Naive B cell (primary cell): ENCODE measurements at places on chromosomes 1 and 21.
A peak's percentile ranks its signal among the peaks of the same experiment; 100 is the strongest.

DNA sequence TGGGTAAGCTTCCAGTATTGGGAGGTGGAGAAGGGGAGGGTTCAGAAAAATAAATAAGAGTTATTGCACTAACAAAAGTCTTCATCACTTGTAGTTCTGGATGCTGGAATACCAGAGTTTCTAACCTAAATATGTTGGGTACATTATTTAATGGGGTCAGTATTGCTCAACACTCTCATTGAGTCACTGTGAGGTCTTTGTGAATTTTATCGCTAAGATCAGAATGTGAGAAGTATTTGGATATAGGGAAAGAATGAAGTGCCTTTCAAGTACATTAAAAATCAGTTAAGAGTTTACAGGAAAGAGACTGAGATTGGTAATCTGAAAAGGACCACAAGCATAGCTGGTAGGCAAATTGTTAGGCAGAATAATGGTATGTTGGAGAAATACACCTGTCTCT, 8.8 kb downstream of the SNRPE start:
- DNase-seq = no peak

GRCh38 chr1:221921936-221922335, 180.0 kb upstream of the DUSP10 start:
- no peak for DNase-seq

DNA sequence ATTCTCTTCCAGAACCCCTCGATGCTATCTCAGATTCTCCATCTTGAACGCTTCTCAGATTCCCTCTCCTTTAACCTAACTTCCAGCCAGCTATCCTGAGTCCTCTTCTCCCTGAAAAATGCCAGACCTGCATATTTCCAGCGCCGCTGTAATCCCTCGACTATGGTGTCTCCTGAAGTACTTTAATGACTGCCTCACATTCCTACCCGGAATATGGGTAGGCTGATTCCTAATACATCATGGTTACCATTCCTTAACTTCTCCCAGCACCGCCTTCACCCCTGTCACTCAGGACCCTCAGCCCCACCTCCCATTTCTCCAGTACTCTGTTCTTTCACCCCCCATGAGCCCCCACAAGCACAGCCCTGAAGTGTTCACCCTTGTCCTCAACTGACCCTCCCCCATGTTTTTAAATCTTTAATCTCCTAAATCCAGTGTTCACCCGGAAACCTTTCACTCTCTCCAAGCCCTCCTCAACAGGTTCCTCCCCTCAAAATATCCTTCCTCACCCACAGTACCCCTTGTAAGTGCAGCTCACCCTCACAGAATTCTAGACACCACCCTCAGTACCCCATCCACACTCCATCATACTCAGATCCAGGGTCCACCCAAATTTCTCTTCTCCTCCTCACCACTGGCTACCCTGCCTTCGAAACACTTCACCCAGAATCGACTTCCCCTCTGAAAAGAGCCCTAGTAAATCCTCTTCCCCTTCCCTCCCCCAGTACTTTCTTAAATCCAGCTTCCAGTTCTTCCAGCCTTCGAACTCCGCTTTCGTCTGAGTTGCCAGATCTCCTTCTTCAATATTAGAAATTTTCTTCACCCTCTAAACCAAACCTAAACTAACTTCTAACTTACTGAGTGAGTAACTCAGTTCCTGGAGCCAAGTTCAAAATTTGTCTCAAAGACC, 922 bp downstream of the CPT2 start:
- DNase-seq = no peak

DNA sequence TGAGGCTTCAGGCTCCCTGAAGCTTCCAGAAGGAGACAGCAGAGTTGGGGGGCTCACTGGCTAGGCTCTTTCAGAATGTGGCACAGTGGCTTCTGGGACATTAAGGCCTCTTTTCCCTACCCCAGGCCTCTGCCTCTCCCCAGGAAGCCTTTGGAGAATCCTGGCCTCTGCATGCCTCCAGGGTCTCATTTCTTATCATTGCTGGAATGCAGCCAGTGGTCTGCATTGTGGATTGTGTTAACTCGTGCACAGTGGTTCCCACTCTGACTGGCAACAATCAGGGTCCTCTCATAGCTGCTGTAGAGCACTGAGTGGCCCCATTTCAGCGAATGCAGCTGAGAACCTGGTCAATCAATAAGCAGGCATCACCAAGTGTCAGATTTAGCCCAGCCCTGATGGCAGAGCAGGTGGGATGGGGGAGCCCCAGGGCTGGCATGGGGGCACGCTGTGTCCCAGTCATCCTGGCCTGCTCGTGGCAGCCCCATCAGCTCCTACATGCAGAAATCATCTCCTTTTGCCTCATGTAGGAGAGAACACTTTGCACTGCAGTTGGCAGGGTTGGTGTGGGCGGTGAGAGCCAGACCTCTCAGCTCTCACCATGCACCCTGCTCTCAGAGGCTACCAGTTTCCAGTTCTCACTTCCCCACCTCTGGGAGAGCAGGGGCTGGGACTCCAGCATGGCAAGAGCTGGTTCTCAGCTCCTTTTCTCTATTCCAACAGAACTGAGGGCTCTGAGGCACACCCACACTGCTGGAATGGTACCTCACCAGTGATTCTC, 13.4 kb downstream of the ADORA1 start:
- no peak for DNase-seq

- no peak for DNase-seq
These were observed 402.9 kb downstream of the TGFB2 start for GRCh38 chr1:218748071-218748470.

GRCh38 chr21:42324896-42325295, 9.7 kb upstream of the TFF3 start:
- DNase-seq = no peak

GRCh38 chr1:2103266-2103900, 53.2 kb downstream of the PRKCZ start:
- no peak for DNase-seq

DNA sequence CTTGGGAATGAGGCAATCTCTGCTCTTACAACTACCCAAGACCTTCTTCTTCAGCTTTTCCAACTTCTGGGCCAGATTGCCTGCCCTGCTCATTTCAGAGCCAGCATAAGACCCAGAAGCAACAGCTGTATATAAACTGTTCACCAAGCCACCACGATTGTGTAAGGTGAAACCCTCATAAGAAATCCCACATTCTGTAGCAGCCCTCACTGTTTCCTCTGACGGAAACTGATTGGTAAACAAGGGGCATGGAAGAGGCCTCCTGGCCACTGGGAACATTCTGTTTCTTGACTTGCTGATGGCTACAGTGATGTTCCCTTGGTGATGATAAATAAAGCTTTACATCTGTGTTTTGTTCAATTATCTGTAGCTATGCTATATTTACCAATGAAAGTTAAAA, 39.7 kb upstream of the EXO1 start:
- DNase-seq = no peak

DNA sequence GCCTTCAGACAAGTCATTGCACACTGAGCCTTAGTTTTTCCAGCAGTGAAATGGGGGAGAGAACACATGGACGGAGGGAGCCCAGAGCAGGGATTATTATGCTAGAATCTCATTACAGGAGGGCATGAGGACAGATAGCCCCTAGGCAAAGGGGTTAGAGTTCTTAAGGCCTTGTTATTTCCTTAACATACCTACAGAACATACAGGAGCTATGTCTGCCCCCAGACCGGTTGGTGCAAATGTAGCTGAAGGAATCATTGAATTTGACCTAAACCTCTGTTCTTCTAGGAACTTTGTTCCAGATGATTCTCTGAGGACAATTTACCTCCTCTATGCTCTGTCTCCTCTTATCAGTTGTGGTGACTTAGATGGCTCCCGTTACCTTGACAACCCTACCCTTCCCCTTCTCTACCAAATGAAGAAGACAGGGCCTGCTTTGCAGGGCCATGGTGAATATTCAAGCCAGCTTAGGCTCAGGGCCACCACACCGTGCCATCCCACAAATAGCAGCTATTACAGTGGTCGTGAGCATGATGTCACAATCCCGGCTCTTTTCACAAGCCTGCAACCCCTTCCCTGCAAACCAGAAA, 156.9 kb downstream of the IGSF21 start:
- DNase-seq = no peak

DNA sequence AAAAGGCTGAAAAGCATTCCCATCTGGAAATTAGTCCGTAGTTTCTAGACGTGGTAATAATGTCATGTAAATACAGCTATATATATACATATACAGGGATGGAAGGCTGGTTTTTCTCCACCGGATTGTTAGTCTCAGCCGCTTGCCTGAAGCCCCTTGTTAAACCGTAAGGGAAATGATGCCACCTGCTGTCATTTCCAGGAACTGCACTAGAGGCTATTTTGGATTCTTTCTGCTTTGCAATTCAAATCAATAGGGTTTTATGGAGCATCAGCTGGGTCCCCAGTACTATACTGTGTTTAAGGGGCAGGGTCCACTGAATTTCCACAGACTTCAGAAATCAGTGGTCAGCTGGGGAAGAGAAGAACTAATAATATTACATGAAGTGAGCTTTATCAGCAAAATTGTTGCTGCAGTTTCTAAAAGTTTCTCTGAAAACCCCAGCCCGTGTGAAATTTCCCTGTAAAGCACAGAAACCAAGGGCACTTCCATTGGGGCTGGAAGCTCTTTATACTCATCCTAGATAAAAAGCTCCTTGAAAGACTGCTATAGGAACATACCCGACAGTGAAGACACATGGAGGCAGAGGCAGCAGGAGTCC, 33.8 kb upstream of the MPZL1 start:
- DNase-seq = peak; percentile 71

DNA sequence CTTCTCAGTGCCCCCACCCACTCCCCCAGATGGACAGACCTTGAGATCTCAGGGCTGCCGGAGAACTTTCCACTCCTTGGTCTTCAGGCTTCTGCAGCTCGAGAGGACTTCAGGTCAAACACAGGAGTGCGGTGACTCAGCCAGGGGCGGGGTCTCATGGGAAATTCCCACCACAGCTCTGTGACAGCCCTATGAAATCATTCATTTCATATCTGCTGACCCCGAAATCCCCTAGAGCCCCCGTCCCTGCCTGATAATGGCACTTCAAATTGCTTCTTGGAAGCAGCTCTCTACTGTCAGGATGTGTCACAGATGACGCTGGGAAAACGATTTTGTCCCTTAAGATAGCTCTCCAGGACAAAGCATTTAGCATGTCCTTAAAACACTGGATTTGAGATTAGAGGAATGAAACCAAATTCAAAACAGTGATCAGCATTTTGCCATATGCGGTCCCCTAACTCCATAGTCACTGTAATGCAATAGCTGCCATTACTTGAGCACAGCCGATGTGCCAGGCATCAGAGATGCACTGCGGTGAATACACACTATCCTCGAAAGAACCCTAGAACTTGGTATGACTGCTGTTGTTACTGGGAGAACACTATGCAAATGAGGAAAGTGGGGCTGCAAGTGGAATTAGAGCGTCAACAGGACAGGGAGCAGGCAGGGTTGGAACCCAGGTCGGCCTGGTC, at the start of gene TNFRSF9:
Gene TNFRSF9 (minus strand): TSS at position 95 of the 692 bp plus-strand sequence. CDS start 845 bp downstream, outside the sequence.
- no peak for DNase-seq

DNA sequence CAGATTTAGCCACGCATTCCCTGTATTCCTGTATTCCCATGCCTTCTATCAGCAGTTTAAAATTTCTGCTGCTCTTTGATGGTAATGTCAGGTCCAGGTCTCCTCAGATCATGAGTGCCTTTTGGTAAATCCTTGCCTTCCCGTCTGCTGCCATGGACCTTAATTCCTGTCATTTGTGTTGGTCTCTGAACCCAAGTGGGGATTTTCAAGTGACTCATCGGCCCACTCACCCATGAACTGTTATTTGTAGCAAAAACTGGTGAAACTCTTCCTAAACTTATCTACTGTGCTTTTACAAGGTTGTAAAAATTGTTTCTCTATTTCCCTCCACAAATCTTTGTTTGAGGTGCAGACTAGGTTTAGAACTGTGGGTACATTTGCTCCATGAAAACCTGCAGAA, 47.4 kb downstream of the ACTN2 start:
- no peak for DNase-seq

GRCh38 chr1:179709841-179710329, 33.2 kb upstream of the FAM163A start:
- DNase-seq = peak; percentile 3

- no peak for DNase-seq
These were observed 94.4 kb upstream of the TNFSF4 start for GRCh38 chr1:173301507-173301906.

- DNase-seq = no peak
These were observed 16.0 kb downstream of the RAP1GAP start for GRCh38 chr1:21652937-21653743.

- DNase-seq = no peak
These were observed 853.4 kb downstream of the NCAM2 start for GRCh38 chr21:21851657-21852056.

- DNase-seq = no peak
These were observed 65.7 kb downstream of the NENF start for GRCh38 chr1:212498283-212499040.

DNA sequence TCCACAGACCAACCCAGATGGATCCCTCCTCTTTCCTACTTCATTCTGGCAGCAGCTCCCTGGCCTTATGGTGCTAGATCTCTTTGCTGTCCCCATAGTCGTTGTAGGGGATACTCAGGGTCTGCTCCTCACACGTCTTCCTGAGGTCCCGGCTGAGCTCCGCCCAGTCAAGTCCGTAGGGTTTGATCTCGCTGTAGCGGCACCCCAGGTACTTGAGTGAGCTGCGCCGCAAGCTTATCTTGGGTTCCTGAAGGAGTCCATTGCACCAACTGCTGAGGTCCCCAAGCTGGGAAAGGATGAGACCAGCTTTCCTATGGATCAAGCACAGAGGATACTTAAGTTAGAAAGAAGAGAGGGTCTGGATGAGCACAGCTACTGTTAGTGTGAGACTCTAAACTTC, 300.3 kb downstream of the ASTN1 start:
- no peak for DNase-seq

DNA sequence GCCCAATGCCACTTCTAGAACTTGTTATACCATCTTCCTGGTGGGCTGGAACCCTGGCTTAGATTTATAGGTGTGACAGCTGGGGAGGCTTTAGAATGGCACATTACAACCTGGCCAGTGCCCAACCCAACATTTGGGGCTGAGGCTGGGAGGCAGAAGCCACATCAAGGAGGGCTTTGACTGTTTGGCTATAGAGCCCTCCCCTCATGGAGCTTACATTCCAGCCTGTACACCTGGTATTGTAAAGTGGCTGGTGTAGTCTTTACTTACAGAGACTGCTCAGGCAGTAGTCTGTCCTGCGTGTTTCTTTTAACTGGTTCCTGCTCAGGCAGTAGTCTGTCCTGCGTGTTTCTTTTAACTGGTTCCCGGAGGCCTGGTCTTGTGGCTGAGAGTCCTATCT, 10.0 kb upstream of the SLC2A1 start:
- no peak for DNase-seq

- peak; percentile 9 for DNase-seq
These were observed at the start of gene SLC44A3 for GRCh38 chr1:94819945-94820746. SLC44A3 (plus strand) TSS chr1:94820357; CDS start chr1:94820452, 95 bp downstream.

- DNase-seq = no peak
These were observed 10.8 kb upstream of the CACYBP start for GRCh38 chr1:174988986-174989385.

- DNase-seq = no peak
These were observed 524.4 kb downstream of the PTPRC start for GRCh38 chr1:199163267-199163666.

DNA sequence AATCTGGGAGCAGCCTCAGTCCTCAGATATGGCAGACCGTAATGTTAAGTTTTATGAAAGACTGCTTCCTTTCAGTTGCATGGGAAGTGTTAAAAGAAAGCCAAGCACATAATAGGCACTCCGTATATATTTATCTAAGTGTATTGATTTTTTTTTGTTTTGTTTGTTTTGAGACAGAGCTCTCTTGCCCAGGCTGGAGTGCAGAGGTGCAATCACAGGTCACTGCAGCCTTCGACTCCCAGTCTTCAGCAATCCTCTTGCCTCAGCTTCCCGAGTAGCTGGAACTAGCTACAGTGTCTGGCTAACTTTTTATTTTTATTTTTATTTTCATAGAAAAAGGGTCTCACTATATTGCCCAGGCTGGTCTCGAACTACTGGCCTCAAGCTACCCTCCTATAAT, 341.8 kb downstream of the USH2A start:
- DNase-seq = no peak
